ENCODE measurements at places on chromosomes 5 and 9.

- H3K36me3 ChIP-seq: peaks cover 2% of the 10 kb centered on the region
- no peak overlapping the region for H3K4me3 ChIP-seq
- H3K4me1 ChIP-seq: no peaks in the 10 kb centered on the region
- no peak for DNase-seq
- no peak overlapping the region for H3K27ac ChIP-seq
Observed at GRCh38 chr5:164203581-164204225, 698.3 kb downstream of the MAT2B start.

GRCh38 chr9:125906893-125907292 lies 159.7 kb downstream of the PBX3 start:
- no peak for DNase-seq
- peaks cover 2% of the 10 kb centered on the region for H3K36me3 ChIP-seq
- no peaks in the 10 kb centered on the region for H3K27me3 ChIP-seq
- no peak overlapping the region for H3K4me3 ChIP-seq
- H3K4me1 ChIP-seq: peaks cover 10% of the 10 kb centered on the region
- no peak overlapping the region for H3K27ac ChIP-seq

- H3K27ac ChIP-seq: no peak overlapping the region
- H3K4me1 ChIP-seq: no peaks in the 10 kb centered on the region
- no peak for DNase-seq
- no peaks in the 10 kb centered on the region for H3K36me3 ChIP-seq
Observed at GRCh38 chr5:128925973-128926372, 39.3 kb upstream of the SLC27A6 start.

GRCh38 chr5:125134216-125135081 lies 388.0 kb upstream of the ZNF608 start:
- no peak for DNase-seq
- H3K4me3 ChIP-seq: no peak overlapping the region
- no peak overlapping the region for H3K27ac ChIP-seq
- no peaks in the 10 kb centered on the region for H3K4me1 ChIP-seq
- no peaks in the 10 kb centered on the region for H3K27me3 ChIP-seq
- H3K36me3 ChIP-seq: no peaks in the 10 kb centered on the region

DNA sequence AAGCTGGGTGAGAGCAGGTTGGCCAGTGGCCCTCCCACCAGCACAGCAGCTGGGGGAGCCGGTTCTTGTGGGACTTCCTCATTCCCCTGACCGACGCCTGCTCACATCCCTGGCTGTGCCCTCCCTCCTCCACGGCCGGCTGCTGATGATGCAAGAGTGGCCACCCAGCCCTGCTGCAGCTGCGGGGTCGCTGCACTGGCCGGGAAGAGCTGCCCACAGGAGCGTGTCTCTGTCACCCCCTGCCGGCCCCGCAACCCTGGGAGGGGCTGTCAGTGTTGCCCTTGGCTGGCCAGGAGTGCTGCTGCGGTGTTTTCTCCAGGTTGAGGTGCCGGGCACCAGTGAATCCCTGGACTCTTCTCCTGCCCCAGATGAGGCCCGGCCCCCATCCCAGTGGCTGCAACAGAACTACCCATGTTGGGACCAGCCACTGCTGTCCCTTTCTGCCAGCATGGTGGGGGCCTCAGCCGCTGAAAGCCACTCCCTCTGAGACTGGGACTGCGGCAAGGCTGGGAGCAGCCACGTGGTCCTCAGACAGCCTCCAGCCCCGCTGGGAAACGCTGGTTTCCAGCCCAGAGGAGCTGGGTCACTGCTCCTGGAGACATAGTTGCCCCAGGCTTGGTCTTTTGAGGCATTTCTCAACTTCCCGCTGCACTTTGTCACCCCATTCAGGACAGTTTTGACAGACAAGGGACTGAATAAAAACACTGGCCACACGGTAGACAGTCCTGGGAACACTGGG lies 739 bp downstream of the CARD9 start:
- DNase-seq: no peak
- peak overlapping the region; percentile 17 for H3K4me3 ChIP-seq
- peaks cover 3% of the 10 kb centered on the region for H3K4me1 ChIP-seq
- H3K27ac ChIP-seq: no peak overlapping the region

DNA sequence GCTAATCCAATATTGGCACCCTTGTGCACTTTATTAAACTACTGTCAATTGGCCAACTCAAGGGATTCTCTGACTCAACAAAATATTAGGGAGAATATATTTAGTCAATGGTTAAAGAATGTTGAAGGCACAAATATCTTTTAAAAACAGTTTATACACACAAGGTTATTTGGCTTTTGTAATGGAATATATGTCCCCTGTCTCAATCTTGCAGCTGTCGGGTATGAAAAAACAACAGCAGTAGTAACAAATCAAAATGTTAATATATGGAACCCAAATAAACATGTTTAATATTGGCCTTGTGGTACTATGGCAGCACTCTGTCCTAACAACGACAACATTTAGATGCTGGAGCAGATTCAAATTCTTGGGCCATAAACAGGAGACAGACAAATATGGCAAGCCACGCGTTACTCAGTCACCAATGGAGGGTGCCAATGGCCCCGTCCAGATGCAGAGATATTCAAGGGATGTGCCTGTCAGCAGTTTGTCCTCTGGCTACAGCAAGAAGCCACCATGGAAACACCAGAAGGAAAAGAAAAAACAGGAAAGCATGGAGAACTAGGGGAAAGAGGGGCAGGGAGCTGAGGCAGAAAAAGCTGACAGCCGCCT lies 342.0 kb downstream of the NDUFS4 start:
- H3K4me1 ChIP-seq: no peaks in the 10 kb centered on the region
- no peak overlapping the region for H3K4me3 ChIP-seq
- no peaks in the 10 kb centered on the region for H3K27me3 ChIP-seq
- H3K36me3 ChIP-seq: peaks cover 7% of the 10 kb centered on the region

GRCh38 chr5:141799507-141800167 lies 78.6 kb downstream of the PCDH1 start:
- no peaks in the 10 kb centered on the region for H3K4me1 ChIP-seq
- H3K36me3 ChIP-seq: peaks cover 2% of the 10 kb centered on the region
- H3K4me3 ChIP-seq: no peak overlapping the region

- no peaks in the 10 kb centered on the region for H3K36me3 ChIP-seq
- H3K27me3 ChIP-seq: no peaks in the 10 kb centered on the region
- H3K4me3 ChIP-seq: no peak overlapping the region
Observed at GRCh38 chr5:73912821-73913271, 286.9 kb downstream of the ARHGEF28 start.

GRCh38 chr5:5676218-5676617 lies 253.7 kb downstream of the ICE1 start:
- DNase-seq: no peak
- no peak overlapping the region for H3K27ac ChIP-seq
- H3K36me3 ChIP-seq: no peaks in the 10 kb centered on the region
- no peak overlapping the region for H3K4me3 ChIP-seq
- no peaks in the 10 kb centered on the region for H3K27me3 ChIP-seq
- H3K4me1 ChIP-seq: peaks cover 4% of the 10 kb centered on the region

GRCh38 chr5:109898269-109899162 lies 208.8 kb downstream of the MAN2A1 start:
- H3K27me3 ChIP-seq: peaks cover 13% of the 10 kb centered on the region
- no peaks in the 10 kb centered on the region for H3K36me3 ChIP-seq
- DNase-seq: no peak
- H3K4me3 ChIP-seq: no peak overlapping the region
- H3K27ac ChIP-seq: no peak overlapping the region

- H3K4me3 ChIP-seq: no peak overlapping the region
- no peak overlapping the region for H3K27ac ChIP-seq
- H3K36me3 ChIP-seq: no peaks in the 10 kb centered on the region
- no peak for DNase-seq
- no peaks in the 10 kb centered on the region for H3K27me3 ChIP-seq
Observed at GRCh38 chr9:111805830-111806241, 11.1 kb upstream of the SHOC1 start.

DNA sequence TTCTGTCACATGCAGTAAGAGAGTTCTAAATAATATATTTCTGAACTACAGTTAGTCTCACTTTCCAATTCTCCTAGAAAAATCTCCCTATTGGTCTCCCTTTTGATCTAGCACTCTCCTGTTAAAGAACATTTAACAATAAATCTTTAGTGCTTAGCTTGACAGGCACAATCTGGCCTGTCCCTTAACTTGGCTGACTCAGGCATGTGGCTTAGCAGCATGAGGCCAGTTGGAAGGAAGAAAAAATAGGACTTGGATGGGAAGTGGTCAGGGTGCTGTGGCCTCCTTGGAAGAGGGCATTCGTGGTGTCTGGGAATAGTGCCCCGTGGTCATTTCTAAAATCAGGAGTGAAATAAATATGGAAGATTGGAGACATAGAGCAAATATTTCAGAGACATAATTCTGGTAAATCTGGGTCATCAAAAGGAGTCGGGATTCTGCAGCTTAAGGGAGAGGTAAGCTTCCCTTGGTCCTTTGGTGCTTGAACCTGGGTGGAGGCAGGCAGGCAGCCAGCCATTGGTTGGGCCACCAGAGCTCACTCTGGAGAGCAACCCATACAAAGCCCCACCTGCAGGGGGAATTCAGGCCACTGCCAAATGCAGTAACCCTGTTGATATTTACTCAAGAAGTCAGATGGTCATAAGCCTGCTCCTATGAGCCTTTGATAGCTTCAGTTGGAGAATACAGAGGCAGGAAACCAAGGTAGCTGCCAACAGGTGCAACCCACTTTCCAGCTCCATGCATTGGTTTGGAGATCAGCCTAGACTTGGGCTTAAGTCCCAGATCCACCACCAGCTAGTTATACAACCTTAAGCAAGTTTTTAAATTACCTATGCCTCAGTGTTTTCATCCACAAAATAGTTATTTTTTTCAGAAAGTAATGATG lies 28.8 kb upstream of the TLE4 start:
- no peak overlapping the region for H3K27ac ChIP-seq
- DNase-seq: no peak
- no peak overlapping the region for H3K4me3 ChIP-seq
- peaks cover 8% of the 10 kb centered on the region for H3K27me3 ChIP-seq

- no peaks in the 10 kb centered on the region for H3K36me3 ChIP-seq
- no peak for DNase-seq
- no peak overlapping the region for H3K27ac ChIP-seq
- H3K4me3 ChIP-seq: no peak overlapping the region
- H3K4me1 ChIP-seq: peaks cover 19% of the 10 kb centered on the region
Observed at GRCh38 chr9:34584970-34585369, 4.6 kb downstream of the CNTFR start.

GRCh38 chr9:20623021-20623747 lies 885 bp upstream of the MLLT3 start:
- peak overlapping the region; percentile 38 for H3K27ac ChIP-seq
- no peaks in the 10 kb centered on the region for H3K36me3 ChIP-seq
- peak overlapping the region; percentile 88 for H3K4me3 ChIP-seq
- peaks cover 12% of the 10 kb centered on the region for H3K27me3 ChIP-seq
- DNase-seq: no peak

GRCh38 chr5:62581836-62582597 lies 3.4 kb downstream of the LRRC70 start:
- peaks cover 5% of the 10 kb centered on the region for H3K4me1 ChIP-seq
- no peak for DNase-seq
- no peak overlapping the region for H3K27ac ChIP-seq
- peaks cover 8% of the 10 kb centered on the region for H3K36me3 ChIP-seq
- no peaks in the 10 kb centered on the region for H3K27me3 ChIP-seq

GRCh38 chr5:134994560-134995156 lies 27.0 kb downstream of the CATSPER3 start:
- no peaks in the 10 kb centered on the region for H3K36me3 ChIP-seq
- no peaks in the 10 kb centered on the region for H3K27me3 ChIP-seq
- peak overlapping the region; percentile 45 for H3K4me3 ChIP-seq
- peaks cover 15% of the 10 kb centered on the region for H3K4me1 ChIP-seq
- peak overlapping the region; percentile 17 for H3K27ac ChIP-seq
- DNase-seq: no peak

GRCh38 chr9:124010665-124011321 lies 775 bp upstream of the LHX2 start:
- no peaks in the 10 kb centered on the region for H3K36me3 ChIP-seq
- H3K4me3 ChIP-seq: no peak overlapping the region
- DNase-seq: peak; percentile 48
- peaks cover 26% of the 10 kb centered on the region for H3K4me1 ChIP-seq
- peak overlapping the region; percentile 71 for H3K27ac ChIP-seq
- peaks cover 28% of the 10 kb centered on the region for H3K27me3 ChIP-seq

DNA sequence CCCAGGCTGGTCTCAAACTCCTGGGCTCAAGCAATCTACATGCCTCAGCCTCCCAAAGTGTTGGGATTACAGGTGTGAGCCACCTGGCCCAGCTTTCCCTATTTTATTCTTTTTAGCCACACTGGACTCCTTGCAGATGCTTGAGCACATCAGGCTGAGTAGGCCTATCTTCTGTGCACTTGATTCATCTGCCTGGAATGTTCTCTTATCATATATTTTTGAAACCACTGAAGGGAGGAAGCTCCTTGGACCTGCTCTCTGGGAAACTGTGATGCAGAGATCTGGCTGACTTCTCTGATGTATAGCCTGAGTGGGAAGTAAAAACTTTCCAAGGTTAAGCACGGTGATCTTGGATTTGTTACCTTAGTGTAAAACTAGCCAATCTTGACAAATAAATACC lies 6.5 kb upstream of the MAT2B start:
- H3K27me3 ChIP-seq: no peaks in the 10 kb centered on the region
- H3K4me1 ChIP-seq: peaks cover 9% of the 10 kb centered on the region
- H3K4me3 ChIP-seq: no peak overlapping the region
- no peak overlapping the region for H3K27ac ChIP-seq

GRCh38 chr9:76618762-76619161 lies 145.5 kb upstream of the PCA3 start:
- H3K36me3 ChIP-seq: no peaks in the 10 kb centered on the region
- H3K27ac ChIP-seq: no peak overlapping the region
- peaks cover 6% of the 10 kb centered on the region for H3K4me1 ChIP-seq
- no peak for DNase-seq
- peaks cover 9% of the 10 kb centered on the region for H3K27me3 ChIP-seq
- H3K4me3 ChIP-seq: no peak overlapping the region

- H3K4me3 ChIP-seq: no peak overlapping the region
- DNase-seq: no peak
- no peaks in the 10 kb centered on the region for H3K4me1 ChIP-seq
- H3K27ac ChIP-seq: no peak overlapping the region
Observed at GRCh38 chr9:125479846-125480615, 218.4 kb downstream of the GAPVD1 start.

DNA sequence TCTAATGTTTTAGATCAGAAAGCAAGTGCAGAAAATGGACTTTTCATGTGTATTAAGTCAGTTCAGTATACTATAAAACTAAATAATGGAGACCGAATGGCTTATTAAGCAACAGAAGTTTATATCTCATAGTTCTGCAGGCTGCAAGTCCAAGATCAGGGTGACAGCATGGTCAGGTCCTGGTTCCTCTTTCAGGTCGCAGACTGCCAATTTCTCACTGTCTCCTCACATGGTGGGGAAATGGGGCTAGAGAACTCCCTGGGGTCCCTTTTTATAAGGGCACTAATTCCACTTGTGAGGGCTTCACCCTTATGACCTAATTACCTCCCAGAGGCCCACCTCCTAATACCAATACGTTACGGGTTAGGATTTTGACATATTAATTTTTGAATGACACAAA lies 48.7 kb downstream of the RICTOR start:
- peaks cover 19% of the 10 kb centered on the region for H3K4me1 ChIP-seq
- H3K36me3 ChIP-seq: peaks cover 22% of the 10 kb centered on the region
- no peak overlapping the region for H3K27ac ChIP-seq
- H3K27me3 ChIP-seq: no peaks in the 10 kb centered on the region
- no peak for DNase-seq

- H3K36me3 ChIP-seq: peaks cover 2% of the 10 kb centered on the region
- H3K4me1 ChIP-seq: no peaks in the 10 kb centered on the region
Observed at GRCh38 chr9:69785757-69786156, 25.9 kb upstream of the PTAR1 start.

- H3K4me1 ChIP-seq: peaks cover 13% of the 10 kb centered on the region
- no peak for DNase-seq
- H3K27ac ChIP-seq: no peak overlapping the region
- peak overlapping the region; percentile 24 for H3K4me3 ChIP-seq
- peaks cover 10% of the 10 kb centered on the region for H3K27me3 ChIP-seq
Observed at GRCh38 chr5:424301-425110, 18.5 kb upstream of the EXOC3 start.

GRCh38 chr9:129280623-129281271 lies 102.7 kb upstream of the IER5L start:
- no peak overlapping the region for H3K27ac ChIP-seq
- no peaks in the 10 kb centered on the region for H3K36me3 ChIP-seq
- peaks cover 9% of the 10 kb centered on the region for H3K4me1 ChIP-seq
- no peak overlapping the region for H3K4me3 ChIP-seq

Measured in memory B cell (primary cell).